ENCODE measurements at places on chromosomes 6 and 20. TPM values are rescaled to one million over a fixed set of nuclear protein-coding genes. Genes with fewer than 3 reads are reported as not detected.
A peak's percentile ranks its signal among the peaks of the same experiment; 100 is the strongest.

DNA sequence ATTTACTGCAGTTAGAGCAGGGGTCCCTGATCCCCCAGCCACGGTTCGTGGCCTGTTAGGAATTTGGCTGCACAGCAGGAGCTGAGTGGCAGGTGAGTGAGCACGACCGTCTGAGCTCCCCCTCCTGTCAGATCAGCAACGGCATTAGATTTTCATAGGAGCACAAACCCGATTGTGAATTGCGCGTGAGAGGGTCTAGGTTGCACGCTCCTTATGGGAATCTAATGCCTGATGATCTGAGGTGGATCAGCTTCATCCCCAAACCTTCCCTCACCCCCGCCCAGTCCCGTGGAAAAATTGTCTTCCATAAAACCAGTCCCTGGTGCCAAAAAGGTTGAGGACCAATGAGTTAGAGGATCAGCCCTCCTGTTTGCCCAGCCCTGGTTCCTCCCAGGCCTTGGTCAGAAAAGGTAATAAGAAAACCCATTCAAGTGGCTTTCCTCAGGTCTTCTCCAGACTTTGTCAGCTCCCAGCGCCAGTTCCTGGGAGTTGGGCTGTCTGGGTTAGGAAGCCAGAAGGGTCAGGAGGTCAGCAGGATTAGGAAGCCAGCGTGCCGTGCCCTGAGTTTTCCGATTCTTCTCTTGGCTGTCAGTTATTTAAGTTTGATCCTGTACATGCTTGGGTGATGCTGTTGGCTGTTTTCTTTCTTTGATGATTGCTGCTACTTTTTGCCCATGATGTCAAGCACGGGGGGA lies 139.9 kb upstream of the PMEPA1 start:
- no peak for DNase-seq

DNA sequence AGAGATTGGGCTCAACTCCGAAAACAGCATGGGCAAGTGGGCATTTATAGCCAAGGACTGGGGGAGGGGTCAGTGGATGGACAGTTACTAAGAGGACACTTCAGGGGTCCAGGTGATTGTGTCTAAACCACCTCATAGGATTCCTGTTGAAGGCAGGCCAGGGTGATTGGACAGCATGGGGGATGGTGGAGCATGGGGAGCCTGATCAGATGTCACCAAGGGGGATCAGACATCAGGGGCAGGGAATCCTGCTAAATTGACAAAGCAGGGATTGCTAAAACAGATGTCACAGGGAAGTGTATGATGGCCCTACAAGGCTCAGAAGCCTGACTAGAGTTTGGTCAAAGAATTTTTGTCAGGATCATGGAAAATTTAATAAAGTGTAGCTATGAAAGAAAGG lies 2.4 kb upstream of the PYGB start:
- no peak for DNase-seq

DNA sequence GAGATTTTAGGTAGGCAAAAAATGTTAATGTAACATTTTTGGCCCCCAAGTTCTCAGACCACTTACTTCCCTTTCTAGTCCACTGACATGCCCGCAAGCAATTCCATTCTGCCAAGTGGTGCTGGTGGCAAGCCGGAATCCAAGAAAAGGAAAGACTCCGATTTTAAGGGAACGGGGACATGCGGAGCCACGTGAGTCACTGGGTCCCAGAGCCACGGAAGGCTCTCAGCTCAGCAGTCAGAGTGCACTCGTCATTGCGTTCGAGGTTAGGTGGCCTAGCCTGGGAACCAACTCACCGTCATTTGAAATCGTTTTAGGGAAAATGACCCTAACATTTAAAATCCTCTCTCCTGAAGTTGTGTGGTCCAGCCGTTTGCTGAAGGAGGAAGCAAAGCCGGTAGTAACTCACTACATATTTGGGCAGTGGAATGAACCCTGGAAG lies 711 bp upstream of the SIRT5 start:
- DNase-seq, result peak; percentile 46

DNA sequence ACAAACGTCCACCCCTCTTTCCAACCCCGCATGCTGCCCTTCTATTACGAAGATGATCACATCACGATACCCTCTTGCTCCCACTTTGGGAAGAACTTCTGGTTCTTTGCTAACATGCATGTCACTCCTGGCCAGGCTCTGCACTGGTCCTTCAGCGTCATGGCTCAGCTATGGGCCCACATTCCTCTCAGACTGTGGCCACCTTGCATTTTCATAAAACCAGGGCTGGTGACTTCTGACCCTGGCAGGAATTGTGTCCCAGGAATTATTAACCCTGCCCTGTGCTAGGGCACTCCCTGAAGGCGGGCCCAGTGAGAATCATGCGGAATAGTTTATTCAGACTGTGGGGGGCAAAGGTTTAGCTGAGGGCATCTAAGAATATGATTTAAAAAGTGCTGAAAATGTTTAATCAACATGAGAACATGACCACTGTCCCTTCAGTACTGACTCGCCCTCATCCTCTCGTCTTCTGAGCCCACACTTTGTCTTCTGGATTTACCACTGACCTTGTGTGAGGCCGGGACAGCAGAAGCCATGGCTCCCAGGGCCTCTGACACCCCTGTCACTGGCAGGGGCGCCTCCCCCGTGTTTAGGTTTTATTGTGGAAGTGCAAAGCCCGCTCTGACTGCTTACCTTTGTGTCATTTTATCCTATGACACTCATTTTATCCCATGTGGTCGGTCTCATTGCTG lies 38.1 kb upstream of the THBS2 start:
- DNase-seq, result no peak

DNA sequence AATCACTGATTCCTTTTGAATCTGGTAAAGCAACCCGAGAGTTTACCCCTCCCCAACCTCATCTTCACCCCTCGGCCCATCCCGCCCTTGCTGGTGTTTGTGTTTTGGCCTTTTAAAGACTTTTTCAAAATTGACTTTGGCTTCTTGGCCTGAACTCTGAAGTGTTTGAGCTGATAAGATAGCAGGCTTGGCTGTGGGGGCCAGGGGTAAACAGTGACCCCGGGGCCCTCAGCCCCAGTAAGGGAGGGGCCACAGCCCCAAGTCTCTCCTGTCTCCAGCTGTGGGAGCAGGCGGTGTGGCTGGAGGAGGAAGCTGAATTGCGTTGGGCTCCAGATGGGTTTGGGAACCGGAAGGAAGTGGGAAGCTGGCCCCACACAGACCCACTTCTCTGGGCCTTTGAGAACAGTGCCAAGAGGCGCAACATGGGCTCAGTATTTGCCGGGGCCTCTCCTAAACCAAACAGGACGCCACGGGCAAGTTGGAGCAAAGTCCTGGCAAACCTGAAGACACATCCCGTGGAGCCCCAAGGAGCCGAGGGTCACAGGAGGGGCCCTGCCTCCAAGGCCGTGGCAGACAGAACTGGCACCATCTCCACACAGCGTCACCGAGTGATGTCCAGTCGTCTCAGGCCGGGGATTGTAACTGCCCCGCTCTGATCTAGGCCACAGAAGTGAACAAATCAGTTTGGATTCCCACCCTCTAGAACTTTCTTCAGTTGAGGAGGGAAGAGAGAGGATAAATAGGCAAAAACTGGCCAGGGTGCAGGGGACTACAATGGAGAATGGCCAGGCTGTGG lies 54.3 kb upstream of the PTPN1 start:
- DNase-seq, result no peak

DNA sequence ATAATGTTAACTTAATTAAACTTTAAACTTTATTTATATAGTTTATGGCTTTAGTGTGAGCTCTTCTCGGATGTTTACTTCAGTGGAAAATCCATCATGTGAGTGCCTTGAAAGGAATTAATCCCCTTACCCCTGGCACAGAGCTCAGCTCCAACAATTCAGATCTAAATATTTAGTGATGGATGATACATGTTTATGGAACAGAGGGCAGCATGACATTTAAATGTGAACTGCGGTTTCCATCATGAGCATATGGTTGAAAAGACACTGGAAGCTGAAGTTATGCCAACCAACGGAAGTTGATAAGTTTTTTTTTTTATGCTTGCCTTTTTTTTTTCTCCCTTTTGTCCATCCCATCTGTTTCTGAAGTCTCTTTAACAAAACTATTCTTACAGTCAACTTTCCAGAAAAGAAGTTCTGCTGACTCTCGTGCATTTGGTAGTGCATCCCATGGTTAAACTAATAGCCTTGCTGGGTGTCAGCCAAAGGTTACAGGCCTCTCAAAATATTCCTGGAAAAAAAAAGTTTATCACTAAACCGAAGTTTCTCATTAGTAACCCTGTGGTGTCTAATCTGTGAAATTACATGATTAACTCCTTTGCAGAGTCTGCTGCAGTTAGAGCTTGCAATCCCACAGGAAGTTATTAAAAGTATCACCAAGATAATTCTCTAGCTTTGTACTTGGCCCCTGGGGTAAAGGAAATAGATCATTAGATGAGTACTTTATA lies 243.9 kb upstream of the TCF21 start:
- DNase-seq, result peak; percentile 44

- DNase-seq, result no peak
Observed at GRCh38 chr20:63889241-63890200, 5.4 kb upstream of the DNAJC5 start.

DNA sequence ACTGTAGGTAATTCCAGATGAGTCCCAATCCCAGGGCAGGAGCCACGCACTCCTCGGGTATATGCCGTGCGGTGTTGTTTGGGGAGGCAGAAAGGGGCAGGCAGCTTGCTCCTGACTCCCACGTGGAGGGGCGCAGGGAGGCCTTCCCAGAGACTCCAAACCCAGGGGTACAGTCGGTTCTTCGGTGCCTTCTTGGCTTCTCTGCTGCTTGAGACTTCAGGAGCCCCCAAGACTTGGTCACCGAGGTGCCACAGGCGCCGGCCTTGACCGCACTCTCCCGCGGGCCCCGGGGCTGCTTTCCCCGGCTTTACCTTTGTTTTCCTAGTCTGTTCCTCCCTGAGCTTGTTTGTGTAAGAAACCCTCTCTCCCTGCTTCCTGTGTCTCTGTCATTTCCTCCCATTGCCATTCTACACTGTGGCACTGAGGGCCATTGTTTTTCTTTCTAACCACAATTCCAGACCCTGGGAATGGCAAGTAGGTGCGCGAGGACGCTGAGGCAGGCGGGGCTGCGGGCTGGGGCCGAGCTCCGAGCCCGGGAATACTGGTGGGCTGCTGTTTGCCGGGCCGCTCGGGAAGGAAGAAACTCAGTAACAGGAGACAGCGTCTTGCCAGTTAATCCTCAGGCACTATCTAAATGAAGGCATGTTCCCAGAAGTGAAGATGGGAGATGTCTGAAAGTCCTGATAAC lies 215.6 kb upstream of the HEY2 start:
- DNase-seq, result no peak

GRCh38 chr20:21681234-21681921 lies 24.1 kb upstream of the PAX1 start:
- no peak for DNase-seq

DNA sequence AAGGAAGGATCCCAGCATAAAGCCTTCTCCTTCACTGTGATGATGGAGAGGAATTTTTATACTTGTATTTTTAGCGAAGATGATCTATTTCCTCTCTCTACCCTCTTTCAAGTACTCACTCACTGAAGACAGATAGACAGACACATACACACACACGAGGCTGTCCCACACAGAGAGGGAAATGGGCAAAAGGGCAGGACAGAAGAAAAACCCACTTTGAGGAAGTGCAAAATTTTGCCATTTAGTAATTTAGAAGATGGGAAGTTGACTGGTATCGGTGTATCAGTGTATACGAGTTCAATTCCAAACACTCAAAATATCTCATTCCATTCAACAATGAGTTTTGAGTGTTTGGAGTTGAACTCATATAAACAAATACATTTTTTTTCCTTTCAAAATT lies 30.9 kb downstream of the HEBP2 start:
- no peak for DNase-seq

- no peak for DNase-seq
Observed at GRCh38 chr6:52745764-52746201, 17.5 kb downstream of the GSTA2 start.

DNA sequence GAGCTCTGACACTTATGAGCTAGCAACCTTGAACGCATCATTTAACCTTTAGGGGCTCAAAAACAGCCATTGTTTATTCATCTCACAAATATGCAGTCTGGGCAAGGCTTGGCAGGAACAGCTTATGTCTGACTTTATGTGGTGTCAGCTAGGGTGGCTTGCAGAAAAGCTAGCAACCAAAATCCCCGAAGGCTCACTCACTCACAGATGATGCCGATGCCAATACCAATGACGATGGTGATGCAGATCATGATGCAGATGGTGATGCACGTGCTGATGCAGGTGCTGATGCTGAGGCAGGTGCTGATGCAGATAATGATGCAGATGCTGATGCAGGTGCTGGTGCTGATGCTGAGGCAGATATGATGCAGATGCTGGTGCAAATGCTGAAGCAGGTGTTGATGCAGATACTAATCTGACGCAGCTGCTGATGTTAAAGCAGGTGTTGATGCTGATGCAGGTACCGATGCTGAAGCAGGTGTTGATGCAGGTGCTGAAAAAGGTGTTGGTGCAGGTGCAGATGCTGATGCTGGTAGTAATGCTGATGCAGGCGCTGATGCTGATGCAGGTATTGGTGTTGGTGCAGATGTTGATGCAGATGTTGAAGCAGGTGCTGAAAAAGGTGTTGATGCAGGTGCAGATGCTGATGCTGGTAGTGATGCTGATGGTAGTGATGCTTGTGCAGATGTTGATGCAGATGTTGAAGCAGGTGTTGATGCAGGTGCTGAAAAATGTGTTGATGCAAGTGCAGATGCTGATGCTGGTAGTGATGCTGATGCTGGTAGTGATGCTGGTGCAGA lies 195.6 kb downstream of the NFATC2 start:
- no peak for DNase-seq

DNA sequence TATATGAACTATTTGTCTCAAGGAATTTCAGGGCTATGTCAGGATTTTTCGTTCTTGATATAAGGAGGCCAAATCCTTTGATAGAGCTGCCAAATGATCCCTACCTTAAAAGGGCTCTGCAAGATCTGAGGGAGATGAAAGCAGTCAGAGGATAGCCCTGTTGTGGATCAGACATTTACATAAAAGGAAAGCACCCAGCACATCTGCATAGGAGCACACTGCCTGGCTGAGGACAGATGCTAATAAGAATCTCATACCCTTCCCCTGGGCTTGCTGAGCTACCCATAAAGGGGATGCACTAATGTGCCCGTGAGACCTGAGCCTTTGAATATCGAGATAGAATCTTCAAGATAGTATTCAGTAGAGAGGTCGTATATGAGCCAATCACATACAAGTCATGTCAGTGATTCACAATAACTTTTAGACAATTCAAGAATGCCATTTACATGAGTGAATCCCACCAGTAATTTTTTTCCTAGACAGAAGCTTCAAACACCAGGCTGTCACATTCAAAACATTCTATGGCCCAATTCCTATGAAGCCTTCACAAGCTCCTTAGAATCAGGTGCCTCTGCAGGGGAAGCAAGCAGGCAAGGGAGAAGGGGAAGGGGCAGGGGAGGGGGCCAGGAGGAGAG lies 71.1 kb downstream of the STMND1 start:
- no peak for DNase-seq

DNA sequence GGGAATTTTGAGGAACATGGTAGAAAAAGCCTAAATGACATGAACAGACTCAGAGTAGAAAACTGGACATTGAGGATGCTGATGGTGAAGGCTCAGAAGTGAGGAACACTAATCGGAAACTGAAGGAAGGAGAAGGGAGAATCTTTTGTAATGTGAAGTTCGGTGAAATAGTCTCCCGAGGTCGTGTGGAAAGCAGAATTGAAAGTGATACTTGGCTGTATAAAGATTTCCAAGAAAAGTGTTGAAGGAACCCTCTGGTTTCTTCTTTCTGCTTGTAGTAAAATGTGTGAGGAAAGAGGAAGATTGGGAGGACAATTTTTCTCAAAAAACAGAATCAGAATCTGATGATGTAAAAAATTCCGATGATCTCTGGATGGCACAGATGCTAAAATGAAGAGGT lies 115.4 kb downstream of the LAMP5 start:
- DNase-seq, result no peak

FLRT3 gene
- 98.6 TPM for polyA plus RNA-seq

DEFB124 gene
- polyA plus RNA-seq, result not detected

TAB2 gene
- 14.2 TPM for polyA plus RNA-seq

C6orf141 gene
- polyA plus RNA-seq, result 4.5 TPM

TULP1 gene
- 0.39 TPM for polyA plus RNA-seq

COL12A1 gene
- polyA plus RNA-seq, result 13.3 TPM

TMEM170B gene
- polyA plus RNA-seq, result 0.82 TPM

All from hepatocyte (in vitro differentiated cells).